ENCODE measurements at places on chromosomes 16 and 17.

GRCh38 chr16:8753416-8754054 is 43.9 kb downstream of the TMEM186 start:
- no peak for DNase-seq

GRCh38 chr16:86026916-86027315 is 128.0 kb downstream of the IRF8 start:
- DNase-seq: no peak

GRCh38 chr16:18832006-18832405 is 30.7 kb upstream of the ARL6IP1 start:
- DNase-seq: no peak

GRCh38 chr17:60345233-60345632 is 46.7 kb downstream of the USP32 start:
- DNase-seq: no peak

GRCh38 chr17:227946-228615 is 46.6 kb upstream of the DOC2B start:
- no peak for DNase-seq

GRCh38 chr17:15281909-15282308 is 16.8 kb upstream of the PMP22 start:
- DNase-seq: no peak

- DNase-seq: peak; percentile 98
Measured at GRCh38 chr17:57662644-57663308, 82.3 kb downstream of the CCDC182 start.

GRCh38 chr16:54177862-54178477 is 108.6 kb downstream of the IRX3 start:
- no peak for DNase-seq

DNA sequence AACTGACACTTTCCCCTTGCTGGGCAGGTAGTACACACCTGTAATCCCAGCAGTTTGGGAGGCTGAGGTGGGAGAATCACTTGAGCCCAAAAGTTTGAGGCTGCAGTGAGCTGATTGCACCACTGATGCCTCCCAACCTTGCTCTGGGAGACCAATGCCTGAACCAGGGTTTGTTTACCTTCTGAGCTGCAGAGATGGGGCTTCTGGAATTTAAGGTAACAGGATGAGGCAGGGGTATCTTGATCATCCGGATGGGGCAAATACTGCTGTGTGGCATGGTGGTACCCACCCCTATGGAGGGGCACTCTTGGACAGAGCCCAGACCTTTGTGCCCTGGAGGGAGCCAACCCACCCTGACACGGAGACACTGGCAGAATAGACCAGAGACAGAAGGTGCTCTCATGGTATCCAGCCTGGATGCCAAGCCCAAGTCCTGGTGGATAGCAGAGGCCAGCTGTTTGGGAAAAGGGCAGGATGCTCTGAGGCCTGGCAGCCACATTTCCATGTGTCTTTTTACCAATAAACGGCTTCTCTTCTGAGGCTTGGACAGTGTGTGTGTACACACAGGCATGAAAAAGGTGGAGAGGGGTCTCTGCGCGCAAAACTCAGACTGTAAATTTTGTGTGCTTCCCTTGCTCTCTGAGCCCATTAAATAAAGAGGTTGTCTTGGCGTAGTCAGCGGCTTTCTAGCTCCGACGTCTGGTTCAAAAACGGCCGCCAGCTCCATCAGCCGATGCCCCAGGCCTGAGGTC is 4.4 kb downstream of the ZNF48 start:
- DNase-seq: no peak

DNA sequence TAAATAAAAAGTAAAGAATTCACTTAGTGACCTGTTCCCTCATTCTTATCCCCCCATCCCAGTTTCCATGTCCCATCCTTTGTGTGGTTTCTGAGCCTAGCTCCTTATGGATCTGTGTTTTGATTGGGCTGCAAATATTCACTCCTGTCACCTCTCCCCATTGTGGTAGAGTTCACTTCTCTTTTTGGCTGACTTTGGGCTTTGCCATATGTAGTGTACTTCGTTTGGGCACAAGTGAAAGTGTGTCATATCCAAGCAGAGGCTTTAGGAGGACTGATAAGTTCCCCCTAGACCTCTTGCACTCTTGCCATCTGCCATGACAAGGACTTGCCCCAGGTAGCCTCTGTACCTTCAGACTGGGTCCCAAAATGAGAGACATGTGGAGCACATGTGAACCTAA is 13.0 kb upstream of the DHRS7B start:
- no peak for DNase-seq

GRCh38 chr16:87424266-87424665 is 32.1 kb downstream of the MAP1LC3B start:
- no peak for DNase-seq

DNA sequence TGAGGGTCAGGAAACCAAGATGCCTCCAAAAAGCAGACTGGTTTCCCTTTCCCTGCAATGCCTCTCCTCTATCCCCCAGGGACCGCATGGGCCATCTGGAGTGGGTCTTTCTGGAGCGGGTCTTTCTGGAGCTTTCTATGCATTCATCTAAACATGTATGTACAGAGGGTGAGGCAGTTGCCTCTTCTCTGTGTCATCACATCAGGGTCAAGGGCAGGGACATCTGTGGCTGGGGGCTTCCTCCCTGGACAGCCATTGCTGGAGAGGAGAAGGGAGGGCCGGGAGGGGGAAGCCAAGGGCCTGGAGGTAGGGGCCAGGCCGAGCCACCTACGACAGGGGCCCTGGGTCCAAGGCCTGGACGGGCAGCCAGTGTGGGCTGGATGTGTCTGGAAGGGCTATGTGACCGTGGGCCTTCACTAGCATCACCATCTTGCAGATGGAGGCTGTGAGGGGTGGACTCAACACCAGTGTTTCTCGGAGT is 840 bp downstream of the ADCY7 start:
- no peak for DNase-seq

DNA sequence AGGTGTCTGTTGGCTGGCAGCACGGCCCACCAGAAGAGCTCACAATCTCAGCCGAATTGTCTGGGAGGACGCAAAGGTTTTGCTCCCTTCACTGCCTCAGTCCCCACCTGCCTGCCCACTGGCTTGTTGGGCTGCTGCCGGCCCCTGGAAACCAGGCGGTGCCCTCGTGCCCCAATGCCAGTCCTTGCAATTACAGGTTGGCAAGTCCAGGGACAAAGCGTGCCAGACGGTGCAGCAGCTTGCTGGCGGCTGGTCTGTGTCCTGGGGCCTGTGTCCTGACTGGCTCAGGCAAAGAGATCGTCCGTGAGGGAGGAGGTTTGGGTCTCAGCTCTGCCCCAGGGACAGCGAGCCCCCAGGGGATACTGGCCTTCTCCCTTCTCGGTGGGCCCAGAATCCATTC is 24.6 kb upstream of the SPNS2 start:
- no peak for DNase-seq

DNA sequence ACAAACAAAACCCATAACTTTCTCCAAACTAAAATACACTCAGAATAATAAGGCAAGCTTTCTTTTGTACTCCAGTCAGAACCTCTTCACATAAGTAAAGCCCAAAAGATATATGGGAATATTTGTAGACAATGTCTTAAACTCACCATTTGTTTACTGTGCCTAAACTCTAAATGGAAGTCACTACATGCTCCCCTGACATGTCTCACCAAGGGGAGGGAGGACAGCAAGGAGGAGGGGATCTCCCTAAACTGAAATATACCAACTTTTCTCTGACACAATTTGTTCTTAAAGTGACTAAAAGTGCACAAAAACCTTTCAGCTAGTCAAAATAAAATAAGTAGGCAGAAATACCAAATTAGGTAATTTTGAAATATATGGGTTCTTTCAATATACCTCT is 38.5 kb downstream of the GRB7 start:
- DNase-seq: no peak

- peak; percentile 34 for DNase-seq
Measured at GRCh38 chr17:72506773-72507172, 386.0 kb downstream of the SOX9 start.

GRCh38 chr17:45225051-45225700 is 3.5 kb downstream of the FMNL1 start:
- no peak for DNase-seq

DNA sequence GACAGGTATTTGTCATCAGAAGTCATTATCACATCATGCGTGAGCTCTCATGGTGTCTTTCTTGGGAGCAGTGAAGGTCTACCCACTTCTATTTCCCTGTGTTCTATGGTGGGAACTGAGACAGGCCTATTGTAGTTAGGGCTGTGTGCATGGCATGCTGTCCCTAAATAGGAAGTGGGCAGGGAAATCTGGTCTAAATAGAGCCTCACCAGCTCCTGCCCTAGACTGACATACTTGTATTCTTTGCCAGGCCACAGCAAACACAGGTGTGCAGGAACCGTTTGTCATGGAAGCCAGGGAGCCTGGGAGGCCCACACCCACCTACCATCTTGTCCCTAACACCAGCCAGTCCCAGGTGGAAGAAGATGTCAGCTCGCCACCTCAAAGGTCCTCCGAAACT is 10.1 kb downstream of the SLC7A6 start:
- DNase-seq: no peak

DNA sequence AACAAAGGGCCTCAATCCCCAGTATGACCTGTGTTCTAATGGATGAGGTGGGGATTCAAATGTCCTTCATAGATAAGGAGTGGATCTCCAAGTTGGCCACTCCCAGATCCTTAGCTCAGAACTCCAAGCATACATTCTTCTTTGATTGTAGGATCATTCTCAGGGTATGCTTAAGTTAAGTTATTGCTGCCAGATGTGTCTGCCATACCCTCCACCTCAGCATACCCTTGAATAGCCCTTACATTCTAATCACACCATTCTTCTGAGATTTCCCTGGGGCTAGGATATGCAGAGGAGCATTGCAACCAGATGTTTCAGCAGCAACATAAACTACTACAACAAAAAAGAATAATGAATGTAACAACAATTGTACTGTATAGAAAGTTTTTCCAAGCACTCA is 1.6 kb upstream of the KRTAP2-4 start:
- peak; percentile 87 for DNase-seq

DNA sequence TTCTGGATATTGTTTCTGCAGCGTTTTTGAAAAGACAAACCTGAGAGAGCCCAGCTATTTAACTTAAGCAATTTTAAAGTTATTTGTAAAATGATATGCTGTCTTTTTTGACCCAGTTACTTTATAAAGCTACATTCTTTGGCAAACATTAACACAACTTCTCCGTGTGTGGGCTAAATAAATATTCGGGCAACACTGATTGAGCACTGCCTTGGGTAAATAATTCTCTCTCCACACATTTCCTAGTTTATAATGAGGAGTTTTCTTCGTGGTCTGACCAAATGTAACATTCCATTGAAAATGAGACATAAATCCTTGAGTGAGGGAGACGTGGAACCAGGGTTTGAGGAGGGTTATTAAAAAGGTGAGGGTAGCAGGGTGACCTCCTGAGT is 142.8 kb downstream of the WWOX start:
- no peak for DNase-seq

DNA sequence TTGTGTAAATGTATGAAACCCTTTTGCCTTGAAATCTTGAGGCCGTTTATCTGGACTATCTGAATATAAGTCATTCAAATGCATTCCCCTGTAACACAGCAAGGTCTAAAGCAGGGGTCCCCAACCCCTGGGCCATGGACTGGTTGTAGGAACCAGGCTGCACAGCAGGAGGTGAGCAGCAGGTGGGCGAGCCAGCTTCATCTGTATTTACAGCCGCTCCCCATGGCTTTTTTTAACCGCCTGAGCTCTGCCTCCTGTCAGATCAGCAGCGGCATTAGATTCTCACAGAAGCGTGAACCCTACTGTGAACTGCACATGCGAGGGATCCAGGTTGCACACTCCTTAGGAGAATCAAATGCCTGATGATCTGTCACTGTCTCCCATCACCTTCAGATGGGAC is 24.1 kb downstream of the DNAH3 start:
- DNase-seq: no peak

GRCh38 chr17:11252146-11252545 is 11.1 kb downstream of the SHISA6 start:
- no peak for DNase-seq

DNA sequence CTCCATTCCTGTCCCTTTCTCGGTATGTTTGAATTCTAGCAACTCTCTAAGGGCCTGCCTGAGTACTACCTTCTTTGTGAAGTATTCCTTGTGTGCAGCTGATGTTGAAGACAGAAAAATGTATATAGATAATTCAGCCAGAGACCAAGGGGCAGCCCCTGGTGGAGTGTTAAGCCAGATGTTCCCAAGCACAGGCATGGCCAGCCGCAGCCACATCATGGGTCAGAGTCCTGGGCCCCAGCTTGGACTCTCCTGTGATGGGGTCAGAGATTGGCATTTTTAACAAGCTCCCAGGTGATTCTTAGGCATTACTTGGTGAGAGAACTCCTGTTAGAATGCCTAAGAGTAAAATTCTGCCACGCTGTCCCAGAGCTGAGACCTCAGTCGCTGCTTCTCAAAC is 100.8 kb downstream of the IRF8 start:
- DNase-seq: no peak

- no peak for DNase-seq
Measured at GRCh38 chr17:59627770-59628171, 8.1 kb downstream of the CLTC start.

- no peak for DNase-seq
Measured at GRCh38 chr17:16936536-16937310, 35.2 kb downstream of the TNFRSF13B start.

DNA sequence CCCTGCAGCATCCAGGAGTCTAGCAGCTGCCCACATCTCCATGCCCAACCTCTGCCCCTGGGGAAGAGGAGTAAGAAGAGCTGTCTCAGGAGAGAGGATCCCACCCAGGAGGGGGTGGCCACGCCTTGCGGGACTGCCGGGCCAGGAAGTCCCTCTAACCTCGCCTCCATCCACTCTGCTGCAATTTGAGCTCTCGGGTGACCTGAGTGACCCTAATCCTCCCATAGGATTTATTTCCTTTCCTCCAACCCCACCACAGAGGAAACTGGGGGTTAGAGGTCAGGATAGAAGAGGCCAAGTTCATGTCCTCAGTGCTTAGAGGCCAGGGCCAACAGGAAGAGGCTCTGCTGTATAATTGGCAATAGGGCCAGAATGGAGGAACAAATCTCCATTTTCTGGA is 22.6 kb upstream of the NGFR start:
- no peak for DNase-seq

DNA sequence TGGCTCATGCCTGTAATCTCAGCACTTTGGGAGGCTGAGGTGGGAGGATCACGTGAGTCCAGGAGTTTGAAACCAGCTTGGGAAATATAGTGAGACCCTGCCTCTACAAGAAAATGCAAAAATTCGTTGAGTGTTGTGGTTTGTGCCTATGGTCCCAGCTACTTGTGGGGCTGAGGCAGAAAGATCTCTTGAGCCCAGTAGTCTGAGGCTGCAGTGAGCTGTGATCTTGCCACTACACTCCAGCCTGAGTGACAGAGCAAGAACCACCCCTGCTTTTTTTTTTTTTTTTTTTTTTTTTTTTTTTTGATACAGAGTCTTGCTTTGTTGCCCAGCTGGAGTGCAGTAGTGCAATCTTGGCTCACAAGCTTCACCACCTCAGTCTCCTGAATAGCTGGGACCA is 34.0 kb downstream of the ITGB3 start:
- DNase-seq: no peak

- DNase-seq: no peak
Measured at GRCh38 chr16:79623824-79624223, 23.3 kb upstream of the MAF start.

DNA sequence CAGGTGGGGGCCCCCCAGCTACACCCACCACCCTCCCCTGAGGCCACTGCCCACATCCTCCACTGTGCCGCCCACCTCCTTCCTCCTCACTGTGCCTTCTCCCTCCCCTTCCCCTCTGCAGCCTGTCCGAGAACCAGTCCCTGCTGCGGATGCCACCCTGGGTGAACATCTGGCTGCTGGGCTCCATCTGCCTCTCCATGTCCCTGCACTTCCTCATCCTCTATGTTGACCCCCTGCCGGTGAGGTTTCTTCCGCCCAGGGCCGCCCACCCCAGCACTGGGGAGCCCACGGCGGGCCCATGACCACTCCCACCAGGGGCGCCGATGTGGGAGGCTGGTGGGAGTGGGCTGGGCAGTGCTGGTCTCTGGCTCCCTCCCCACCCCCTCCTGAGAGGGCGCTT is 22.1 kb downstream of the RABEP2 start:
- DNase-seq: no peak

Data from fibroblast of skin of left quadriceps (primary cell).